ENCODE measurements at places on chromosomes 16 and 17.

DNA sequence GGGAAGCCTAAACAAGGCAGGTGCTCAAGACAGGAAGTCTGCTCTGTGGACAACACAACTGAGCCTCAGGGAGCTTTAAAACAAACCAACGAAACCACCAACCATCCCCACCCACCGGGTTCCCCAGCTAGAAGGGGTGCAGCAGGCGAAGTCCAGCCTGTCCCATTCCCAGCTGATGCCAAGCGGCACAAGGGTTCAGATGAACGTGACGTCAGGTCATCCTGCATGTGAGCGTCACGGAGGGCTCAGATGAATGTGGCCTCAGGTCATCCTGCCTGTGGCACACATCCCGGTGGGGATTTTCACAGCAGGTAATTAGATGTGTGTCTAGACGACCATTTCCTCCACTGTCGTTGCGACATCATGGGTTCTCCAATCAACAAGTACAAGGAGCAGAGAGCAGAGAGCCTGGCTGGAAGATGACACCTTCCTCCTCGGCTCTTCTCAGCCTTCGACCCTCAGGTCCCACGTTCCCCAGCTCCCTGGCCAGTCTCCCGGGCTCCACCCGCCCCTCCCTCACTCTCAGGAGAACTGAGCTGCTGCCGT lies 246.5 kb downstream of the FOXL1 start:
- DNase-seq = no peak

DNA sequence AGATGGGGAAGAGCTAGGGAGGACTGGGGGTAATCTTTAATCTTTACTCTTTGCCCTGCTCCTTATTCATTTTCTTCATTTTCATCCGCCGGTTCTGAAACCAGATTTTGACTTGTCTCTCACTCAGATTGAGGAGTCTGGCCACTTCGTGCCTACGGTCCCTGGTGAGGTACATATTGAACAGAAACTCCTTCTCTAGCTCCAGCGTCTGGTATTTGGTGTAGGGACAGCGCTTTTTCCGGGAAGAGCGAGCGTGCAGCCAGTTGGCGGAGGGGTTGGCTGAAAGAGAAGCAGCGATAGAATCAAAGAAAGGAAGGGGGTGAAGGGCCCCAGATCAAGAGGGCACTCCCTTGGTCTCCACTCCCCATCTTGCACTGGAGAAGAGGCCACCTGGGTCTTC lies 3.3 kb downstream of the HOXB9 start:
- no peak for DNase-seq

DNA sequence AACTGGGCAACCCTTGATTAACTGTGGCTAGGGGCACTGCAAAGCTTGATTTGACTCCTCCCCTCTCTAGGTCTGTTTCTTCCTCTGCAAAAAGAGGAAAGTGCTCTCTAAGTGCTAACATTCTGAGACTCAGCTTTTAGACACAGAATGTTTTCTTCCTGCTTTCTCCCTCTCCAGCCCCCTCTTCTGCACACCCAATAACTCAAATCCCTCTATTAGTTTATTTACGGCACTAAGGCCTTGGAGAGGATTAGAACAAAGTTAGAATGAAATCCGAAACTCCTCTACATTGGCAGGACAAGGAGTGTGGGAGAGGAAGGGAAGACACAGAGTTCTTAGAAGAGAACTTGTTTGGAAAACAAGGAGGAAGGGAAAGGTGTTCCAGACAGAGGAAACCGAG lies 3.3 kb upstream of the SBK1 start:
- DNase-seq = no peak

DNA sequence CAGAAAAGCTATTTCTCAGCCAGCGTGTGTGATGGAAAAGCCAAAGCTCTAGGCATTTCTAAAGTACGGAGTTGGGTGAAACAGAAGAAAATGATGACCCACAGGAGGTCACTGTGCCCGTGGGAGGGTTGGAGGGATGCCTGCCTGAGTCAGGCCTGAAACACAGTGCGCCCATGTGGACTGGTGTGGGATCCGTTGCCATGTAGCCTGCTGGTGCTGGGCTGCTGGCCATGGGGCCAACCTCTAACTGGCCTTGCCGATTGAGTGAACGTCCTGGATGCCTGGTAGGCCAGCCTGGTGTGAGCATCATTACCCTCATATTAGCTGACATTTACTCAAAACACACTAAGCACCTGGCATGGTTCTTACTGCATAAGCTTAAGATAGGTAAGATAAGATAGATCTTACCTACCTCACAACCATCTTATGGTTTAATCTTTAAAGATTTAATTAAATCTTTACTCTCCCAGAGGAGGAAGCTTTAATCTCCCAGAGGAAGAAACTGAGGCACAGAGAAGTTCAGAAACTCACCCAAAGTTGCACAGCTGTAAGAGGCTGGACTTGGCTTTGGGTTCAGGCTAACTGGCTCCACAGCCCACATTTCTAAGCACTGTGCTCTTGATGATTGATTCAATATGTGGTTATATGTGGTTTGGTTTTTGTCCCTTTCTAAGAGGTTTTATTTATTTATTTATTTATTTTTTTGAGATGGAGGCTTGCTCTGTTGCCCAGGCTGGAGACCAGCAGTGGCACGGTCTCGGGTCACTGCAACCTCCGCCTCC lies 15.7 kb downstream of the MGAT5B start:
- no peak for DNase-seq

- no peak for DNase-seq
Measured at GRCh38 chr17:31780483-31780882, 78.6 kb downstream of the COPRS start.

GRCh38 chr16:72646615-72647014 lies 401.3 kb downstream of the ZFHX3 start:
- no peak for DNase-seq
